Ascending aorta (tissue), 2 donors: ENCODE measurements at places on chromosomes 2 and 18.

DNA sequence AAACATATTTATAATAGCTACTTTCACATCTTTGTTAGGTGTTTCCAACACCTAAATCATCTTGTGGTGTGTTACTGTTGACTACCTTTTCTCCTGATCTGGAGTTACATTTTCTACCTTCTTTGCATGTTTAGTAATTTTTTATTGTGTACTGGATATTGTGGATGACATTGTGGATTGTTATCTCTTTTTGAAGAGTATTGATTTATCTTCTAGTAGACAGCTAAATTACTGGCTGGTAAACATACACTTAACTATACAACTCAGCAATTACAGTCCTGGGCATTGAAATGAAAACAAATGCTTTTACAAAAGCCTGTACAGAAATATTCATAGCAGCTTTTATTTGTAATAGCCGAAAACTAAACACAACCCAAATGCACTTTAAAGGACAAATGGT lies 150.8 kb downstream of the PTRHD1 start:
- no peak for DNase-seq

GRCh38 chr2:204533629-204534370 lies 11.5 kb upstream of the PARD3B start:
- DNase-seq: no peak

DNA sequence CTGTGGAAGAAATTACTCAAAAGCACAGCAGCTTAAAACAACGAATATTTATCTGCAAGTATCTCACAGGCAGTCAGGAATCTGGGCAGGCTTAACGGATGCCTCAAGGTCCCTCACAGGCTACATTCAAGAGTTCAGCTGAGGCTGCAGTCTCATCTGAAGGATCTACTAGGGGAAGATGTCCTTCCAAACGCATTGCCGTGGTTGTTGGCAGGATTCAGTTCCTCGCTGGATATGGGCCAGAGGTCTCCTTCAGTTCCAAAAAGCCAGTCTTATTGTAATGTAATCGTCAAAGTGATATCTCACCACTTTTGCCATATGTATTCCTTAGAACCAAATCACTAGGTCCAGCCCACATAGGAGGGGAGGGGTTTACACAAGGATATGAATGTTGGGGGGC lies 98.2 kb upstream of the EPAS1 start:
- DNase-seq: no peak

- no peak for DNase-seq
Measured at GRCh38 chr2:23381084-23381483, 3.9 kb upstream of the KLHL29 start.

DNA sequence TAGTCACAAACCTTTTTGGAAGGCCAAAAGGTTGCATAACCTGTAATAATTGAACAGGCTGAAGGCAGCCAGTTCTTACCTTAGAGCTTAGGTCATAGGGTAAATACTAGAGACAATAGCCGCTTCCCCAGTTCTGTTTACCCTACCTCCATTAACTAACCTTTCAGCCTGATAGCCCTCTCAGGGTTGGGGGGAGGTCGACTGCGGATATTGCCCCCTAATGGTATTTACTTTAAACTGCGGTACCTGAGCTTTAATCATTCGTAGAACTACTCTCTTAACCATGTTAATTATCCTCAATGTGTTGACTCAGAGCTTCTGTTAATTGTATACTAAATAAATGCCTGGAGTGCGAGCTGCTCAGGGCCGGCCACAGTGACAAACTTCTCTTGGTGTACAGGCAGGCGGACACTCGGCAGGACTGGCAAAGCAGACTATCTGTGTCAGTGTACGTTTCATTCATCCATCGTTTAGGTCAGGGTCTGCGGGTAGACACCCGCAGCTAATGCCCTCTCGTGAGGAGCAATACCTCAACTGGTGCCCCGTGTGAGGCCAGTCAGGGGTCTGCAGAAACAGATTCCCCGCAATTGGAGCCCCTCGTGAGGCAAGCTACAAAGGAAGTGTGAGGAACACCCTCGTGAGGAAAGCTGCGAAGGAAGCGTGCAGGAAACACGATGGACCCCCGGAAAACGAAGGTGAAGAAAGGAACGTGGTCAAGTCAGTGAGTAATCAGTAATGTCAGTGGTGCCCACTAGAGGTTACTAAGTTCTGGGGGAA lies 115.3 kb upstream of the SCN7A start:
- DNase-seq: no peak
